ENCODE measurements at places on chromosomes 7 and 10.

- no peak for DNase-seq
These were observed 56.8 kb downstream of the EPDR1 start for GRCh38 chr7:37977243-37977642.

DNA sequence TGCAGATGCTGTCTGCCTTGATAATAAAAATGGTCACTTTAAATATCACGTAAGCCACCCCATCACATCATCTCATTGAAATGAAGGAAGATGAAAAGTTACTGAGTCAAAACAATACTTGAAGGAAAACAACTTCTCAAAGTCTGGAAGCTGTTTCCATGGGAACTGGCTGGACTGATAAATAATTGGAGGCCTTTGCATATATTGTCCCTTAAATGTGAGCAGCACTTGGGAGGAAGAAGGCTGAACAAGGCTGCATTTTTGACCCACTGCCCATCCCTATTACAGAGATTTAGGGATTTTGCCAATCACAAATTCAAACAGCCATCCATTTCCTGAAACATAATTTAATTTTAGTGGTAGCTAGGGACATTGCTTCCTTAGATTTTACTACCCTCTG is 18.2 kb upstream of the MAGI2 start:
- no peak for DNase-seq

DNA sequence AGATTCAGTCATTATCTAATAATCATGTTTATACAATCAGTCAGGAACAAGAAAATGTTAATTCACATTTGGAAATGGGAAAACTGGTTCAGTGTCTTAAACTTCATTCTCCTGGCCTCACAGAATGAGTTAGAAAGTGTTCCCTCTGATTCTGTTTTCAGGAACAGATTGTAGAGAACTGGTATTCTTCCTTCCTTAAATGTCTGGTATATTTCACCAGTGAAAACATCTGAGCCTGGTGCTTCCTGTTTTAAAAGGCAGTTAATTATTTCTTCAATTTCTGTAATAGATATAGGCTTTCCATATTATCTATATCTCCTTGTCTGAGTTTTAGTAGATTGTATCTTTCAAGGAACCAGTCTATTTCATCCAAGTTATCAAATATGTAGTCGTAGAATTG is 97.1 kb upstream of the TMEM168 start:
- no peak for DNase-seq

GRCh38 chr7:6106140-6106904 is 75.1 kb downstream of the ANKRD61 start:
- DNase-seq = peak; percentile 64

- DNase-seq = no peak
These were observed 118.5 kb downstream of the ARL4A start for GRCh38 chr7:12805957-12806356.

Data from Karpas-422 (cell line).